ENCODE measurements at places on chromosomes 6 and 20.

DNA sequence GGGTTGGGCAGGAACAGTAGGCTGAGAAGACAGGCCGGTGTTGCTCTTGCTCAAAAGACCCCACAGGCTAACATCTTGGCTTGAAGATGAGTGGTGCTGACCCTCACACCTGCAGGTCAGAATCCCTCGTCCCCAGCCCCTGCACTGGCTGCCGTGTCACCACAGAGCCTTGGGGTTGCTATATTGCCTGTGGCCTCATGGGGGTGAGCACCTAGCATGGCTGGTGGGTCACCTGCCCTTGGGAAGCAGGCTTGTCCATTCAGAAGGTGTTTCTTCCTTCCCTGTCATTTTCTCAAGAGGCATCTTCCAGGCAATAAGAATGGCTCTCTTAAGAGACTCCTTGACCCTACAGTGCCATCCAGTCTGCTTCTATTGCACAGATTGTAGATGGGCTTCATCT lies 7.7 kb downstream of the SLC22A16 start:
- no peak for DNase-seq

DNA sequence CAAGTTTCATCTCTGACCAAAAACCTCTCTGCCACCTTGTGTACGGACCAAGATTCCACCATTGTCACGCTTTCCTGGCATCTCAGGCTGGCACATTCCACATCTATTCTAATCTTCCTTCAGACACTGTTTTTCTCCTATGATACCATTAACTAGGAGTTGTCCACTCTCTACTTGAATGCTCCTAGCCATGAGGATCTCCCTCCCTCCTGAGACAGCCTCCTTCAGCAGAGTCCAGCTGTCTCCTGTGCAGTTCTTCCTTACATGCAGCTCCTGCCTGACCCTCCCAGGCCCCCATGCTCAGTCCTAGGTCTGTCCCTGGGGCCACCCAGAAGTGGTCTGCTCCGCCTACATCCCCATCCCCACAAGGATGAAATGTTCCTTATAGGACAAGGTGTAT lies 90.9 kb downstream of the CHMP4B start:
- DNase-seq: no peak

DNA sequence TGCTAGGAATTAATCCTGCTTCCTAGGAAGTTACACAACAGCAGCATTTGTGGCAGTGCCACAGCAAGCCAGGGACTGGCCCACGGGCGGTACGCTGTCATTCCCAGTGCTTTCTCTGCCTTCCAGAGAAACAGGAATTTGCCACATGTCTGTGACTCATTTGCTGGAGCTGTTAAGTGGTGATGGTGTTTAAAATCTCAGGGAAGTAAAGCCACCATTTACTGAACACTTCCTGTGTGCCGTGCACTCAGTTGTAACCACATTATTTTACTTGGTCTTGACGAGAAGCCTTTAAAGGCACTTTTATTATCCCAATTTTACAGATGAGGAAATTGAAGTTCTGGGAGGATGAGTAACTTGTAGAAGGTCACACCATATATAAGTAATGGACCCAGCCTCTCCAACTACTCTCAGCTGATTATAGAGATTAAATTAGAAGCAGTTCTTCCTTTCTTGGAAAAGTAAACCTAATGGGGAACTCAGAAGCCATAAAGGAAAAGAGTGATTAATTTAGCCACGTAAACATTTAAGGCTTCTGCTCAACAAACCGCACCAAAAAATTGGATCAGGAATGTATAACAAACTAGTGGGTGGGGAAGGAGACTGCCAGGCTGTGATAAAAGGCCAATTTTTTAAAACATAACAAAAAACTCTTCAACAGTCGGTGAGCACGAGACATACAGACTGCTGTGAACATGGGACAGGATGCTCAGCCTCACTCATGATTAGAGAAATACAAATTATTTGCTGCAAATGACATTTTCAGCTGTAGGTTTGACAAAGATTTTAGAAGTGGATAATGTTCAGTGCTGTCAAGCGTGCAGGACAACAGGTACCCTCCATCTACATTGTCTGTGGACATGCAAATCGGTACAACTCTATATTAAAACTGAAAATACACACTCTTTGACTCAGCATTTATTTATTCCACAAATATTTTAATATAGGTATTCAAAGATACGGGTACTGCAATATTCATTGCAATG lies 311.2 kb downstream of the NRN1 start:
- no peak for DNase-seq

DNA sequence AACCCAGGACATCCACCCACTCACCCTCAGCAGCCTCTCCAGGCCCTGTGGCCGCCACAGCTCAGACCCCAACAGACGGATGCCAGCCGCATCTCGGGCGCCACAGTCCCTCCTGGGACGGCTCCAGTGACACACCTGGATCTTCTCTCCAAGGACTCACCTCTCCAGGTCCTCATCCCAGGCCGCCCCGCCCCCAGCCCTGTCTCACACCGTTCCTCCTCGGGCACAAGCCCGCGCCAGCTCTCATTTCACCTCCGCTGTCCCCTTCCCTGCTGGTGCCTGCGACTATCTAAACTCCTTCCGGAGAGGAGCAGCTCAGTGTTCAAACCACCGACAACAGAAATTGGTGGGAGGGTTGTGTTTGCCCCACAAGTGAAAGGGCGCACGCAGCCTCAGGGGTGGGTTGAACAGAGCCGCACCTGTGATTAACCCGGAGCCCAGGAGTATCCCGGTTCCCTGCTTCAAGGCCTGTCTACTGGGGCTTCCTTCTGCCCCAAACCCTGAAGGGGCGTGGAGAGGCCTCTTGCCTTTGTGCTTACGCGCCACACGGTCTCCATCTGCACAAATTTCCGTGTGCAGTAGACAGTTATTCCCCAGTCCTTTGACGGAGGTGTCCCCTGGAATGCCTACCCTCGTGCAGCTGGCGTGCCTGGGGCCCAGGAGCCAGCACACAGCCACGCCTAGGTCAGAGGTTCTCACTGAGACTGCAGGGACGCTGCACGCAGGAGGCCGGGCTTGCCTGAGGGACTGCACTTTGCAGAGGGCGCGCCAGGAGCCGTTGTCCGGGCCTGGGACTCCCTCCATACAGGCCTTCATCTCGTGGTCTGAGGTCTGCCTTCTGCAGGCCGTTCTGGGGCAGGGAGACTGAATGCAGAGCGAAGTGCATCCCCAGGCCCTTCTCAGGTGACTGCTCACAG lies 232.7 kb downstream of the DLL1 start:
- no peak for DNase-seq

Measured in activated CD8-positive, alpha-beta memory T cell treated with anti-CD3 and anti-CD28 coated beads for 1 hour (primary cell).